ENCODE measurements at places on chromosomes 7 and 10. TPM values are rescaled to one million over a fixed set of nuclear protein-coding genes. Genes with fewer than 3 reads are reported as not detected.

The PDE1C gene
- total RNA-seq: 0.55 TPM

The CPA2 gene
- total RNA-seq: 0.90 TPM

The FAM221A gene
- total RNA-seq: 24.9 TPM

The FOXI2 gene
- total RNA-seq: 1.4 TPM

The LIPJ gene
- not detected for total RNA-seq

The PRKCQ gene
- total RNA-seq: 8.4 TPM

The GNG11 gene
- 1.3 TPM for total RNA-seq

The MPP7 gene
- 7.7 TPM for total RNA-seq

The NAT16 gene
- 0.62 TPM for total RNA-seq

The CPN1 gene
- total RNA-seq: 0.66 TPM

The NEURL1 gene
- 1.2 TPM for total RNA-seq

The OR2A7 gene
- 9.9 TPM for total RNA-seq

DNA sequence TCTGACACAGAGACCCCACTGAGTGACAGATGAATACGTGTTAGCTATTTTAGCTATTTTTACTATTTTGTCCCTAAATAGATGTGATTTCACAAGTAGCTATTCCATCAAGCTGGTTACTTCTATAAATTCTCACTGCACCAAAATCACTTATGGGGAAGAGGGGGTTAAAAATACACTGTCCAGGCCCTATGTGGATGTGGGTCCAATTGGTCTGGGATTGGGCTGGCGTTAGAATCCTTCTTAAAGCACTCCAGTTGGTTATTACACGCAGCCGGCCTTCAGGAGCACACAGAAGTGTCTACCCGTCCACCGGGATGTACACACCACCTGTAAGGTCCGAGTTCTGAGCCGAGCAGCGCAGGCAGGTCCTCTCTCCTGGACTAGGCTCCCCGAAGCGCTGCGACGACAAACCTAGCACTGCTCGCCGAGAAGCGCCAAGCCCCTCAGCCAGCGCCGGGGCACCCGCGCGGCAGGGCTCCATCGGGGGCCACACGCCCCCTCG is 222.3 kb upstream of the MKLN1 start:
- H3K4me3 ChIP-seq: peak overlapping the region; percentile 85
- no peaks in the 10 kb centered on the region for H3K36me3 ChIP-seq
- peak; percentile 37 for DNase-seq
- peak overlapping the region; percentile 60 for H3K27ac ChIP-seq
- peaks cover 12% of the 10 kb centered on the region for H3K27me3 ChIP-seq
- peaks cover 34% of the 10 kb centered on the region for H3K4me1 ChIP-seq

GRCh38 chr10:96511044-96511945 is 2.4 kb downstream of the TLL2 start:
- no peak overlapping the region for H3K27ac ChIP-seq
- no peaks in the 10 kb centered on the region for H3K36me3 ChIP-seq
- DNase-seq: peak; percentile 80
- peak overlapping the region; percentile 77 for H3K4me3 ChIP-seq

- no peak overlapping the region for H3K27ac ChIP-seq
- no peak for DNase-seq
- H3K27me3 ChIP-seq: no peaks in the 10 kb centered on the region
- H3K4me1 ChIP-seq: peaks cover 8% of the 10 kb centered on the region
Measured at GRCh38 chr7:48563334-48563733, 361.0 kb upstream of the CDC14C start.

GRCh38 chr7:77383333-77383740 is 32.8 kb downstream of the GSAP start:
- no peak for DNase-seq
- no peak overlapping the region for H3K27ac ChIP-seq
- peaks cover 13% of the 10 kb centered on the region for H3K4me1 ChIP-seq
- H3K4me3 ChIP-seq: no peak overlapping the region
- no peaks in the 10 kb centered on the region for H3K36me3 ChIP-seq

- H3K4me3 ChIP-seq: no peak overlapping the region
- H3K27me3 ChIP-seq: no peaks in the 10 kb centered on the region
- no peak for DNase-seq
- no peaks in the 10 kb centered on the region for H3K36me3 ChIP-seq
- H3K4me1 ChIP-seq: peaks cover 48% of the 10 kb centered on the region
- H3K27ac ChIP-seq: peak overlapping the region; percentile 79
Measured at GRCh38 chr7:111029141-111029572, 61.8 kb upstream of the LRRN3 start.

GRCh38 chr7:111229916-111230315 is 139.0 kb downstream of the LRRN3 start:
- no peaks in the 10 kb centered on the region for H3K27me3 ChIP-seq
- DNase-seq: no peak
- peaks cover 17% of the 10 kb centered on the region for H3K4me1 ChIP-seq
- no peaks in the 10 kb centered on the region for H3K36me3 ChIP-seq
- no peak overlapping the region for H3K4me3 ChIP-seq
- H3K27ac ChIP-seq: no peak overlapping the region

GRCh38 chr7:81469153-81469868 is 300.5 kb downstream of the HGF start:
- no peak for DNase-seq
- no peaks in the 10 kb centered on the region for H3K36me3 ChIP-seq
- H3K27me3 ChIP-seq: no peaks in the 10 kb centered on the region
- no peaks in the 10 kb centered on the region for H3K4me1 ChIP-seq
- H3K4me3 ChIP-seq: no peak overlapping the region

GRCh38 chr7:148397551-148397950 is 193.0 kb upstream of the C7orf33 start:
- H3K4me1 ChIP-seq: peaks cover 86% of the 10 kb centered on the region
- no peaks in the 10 kb centered on the region for H3K27me3 ChIP-seq
- H3K27ac ChIP-seq: peak overlapping the region; percentile 34
- no peak overlapping the region for H3K4me3 ChIP-seq
- no peak for DNase-seq

GRCh38 chr10:116972131-116972530 is 32.9 kb downstream of the SHTN1 start:
- H3K27me3 ChIP-seq: no peaks in the 10 kb centered on the region
- peaks cover 15% of the 10 kb centered on the region for H3K4me1 ChIP-seq
- no peak overlapping the region for H3K27ac ChIP-seq
- DNase-seq: no peak

DNA sequence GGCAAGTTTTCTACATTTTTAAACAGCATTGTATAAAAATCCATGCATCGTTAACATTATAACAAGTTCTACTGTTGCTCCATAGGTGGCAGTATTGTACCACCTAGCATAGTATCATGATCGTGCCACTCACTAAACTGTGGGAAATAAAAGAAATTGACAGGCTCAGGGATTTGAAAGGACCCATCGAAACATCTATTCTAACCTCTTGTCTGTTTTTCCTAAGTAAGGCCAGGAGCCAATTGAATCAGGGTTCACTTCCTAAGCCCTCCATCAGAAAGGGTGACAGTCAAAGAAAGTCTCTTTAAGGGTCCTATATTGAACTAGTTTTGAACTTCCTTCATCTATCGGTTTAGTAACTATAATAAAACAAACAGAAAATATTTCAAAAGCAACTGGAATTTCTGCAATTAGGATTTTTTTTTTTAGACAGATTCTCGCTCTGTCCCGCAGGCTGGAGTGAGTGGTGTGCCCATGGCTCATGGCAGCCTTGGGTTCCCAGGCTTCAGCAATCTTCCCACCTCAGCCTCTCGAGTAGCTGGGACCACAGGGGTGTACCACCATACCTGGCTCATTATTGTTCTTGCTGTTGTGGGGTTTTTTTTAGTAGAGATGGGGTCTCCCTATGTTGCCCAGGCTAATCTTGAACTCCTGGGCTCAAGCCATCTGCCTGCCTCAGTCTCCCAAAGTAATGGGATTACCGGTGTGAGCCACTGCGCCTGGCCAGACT is 9.4 kb downstream of the HACD1 start:
- H3K36me3 ChIP-seq: peaks cover 3% of the 10 kb centered on the region
- H3K4me3 ChIP-seq: no peak overlapping the region
- no peaks in the 10 kb centered on the region for H3K4me1 ChIP-seq
- no peak overlapping the region for H3K27ac ChIP-seq
- DNase-seq: no peak

DNA sequence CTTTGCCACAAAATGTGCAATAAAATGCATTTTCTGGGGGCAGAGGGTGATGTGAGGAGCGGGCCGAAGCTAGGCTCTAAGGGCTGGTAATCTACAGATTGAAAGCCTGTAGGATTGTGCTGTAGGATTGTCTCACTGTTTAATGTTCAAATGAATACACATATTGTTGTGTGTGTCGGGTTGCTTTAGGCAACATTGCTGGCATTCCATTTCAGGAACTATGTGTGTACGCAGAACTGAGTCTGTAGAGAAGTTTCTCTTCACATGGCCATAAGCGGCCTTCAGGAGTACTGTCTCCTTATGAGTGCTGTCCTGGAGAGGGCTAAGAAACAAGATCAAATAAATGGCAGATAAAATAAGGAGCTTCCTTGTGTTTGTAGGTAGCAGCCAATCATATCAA is 540.2 kb downstream of the GATA3 start:
- DNase-seq: no peak
- H3K4me1 ChIP-seq: 0 out of 2 replicates have a peak, but pooled peaks cover 4% of the 10 kb centered on the region
- H3K27me3 ChIP-seq: no peaks in the 10 kb centered on the region
- H3K36me3 ChIP-seq: no peaks in the 10 kb centered on the region

GRCh38 chr10:69819716-69820506 is 18.2 kb downstream of the COL13A1 start:
- peaks cover 12% of the 10 kb centered on the region for H3K36me3 ChIP-seq
- H3K4me3 ChIP-seq: no peak overlapping the region
- H3K4me1 ChIP-seq: peaks cover 20% of the 10 kb centered on the region
- H3K27me3 ChIP-seq: peaks cover 9% of the 10 kb centered on the region

DNA sequence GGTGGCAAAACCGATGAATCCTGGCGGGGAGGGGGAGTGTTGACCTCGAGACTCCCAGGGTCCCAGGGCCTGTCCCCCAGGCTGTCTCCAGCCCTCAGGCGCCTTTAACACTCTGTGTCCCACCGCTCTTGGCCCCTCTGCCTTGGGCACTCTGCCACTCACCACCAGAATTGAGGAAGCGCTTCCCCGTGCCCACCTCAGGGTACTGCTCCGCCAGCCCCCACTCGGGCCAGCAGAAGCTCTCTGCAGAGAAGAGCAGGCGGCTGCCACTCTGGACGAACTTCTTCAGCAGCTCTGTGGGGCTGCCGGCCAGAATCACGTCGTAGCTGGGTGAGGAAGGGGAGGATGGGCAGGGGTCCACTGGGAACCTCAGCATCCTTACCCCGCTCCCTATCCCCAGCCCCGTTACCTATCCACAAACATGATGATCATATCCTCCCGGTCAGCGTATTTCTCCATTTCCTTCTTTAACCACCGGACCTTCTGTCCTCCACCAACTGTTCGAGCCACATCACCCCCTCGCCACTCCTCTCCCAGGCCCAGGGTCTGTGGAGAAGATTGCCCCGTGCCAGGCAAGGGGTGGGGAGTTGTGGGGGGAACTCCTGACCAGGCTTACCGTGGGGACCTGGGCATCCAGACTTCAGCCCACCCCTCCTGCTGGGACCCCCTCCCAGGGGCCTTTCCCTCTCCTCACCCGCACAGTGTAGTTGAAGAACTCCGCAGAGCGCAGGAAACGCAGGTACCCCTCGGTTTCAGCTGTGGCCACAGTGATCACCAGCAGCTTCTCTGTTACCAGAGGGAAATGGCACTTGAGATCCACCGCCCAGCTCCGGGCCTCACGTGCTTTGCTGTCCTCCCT is 1.2 kb downstream of the PLOD3 start:
- no peaks in the 10 kb centered on the region for H3K36me3 ChIP-seq
- DNase-seq: no peak
- no peak overlapping the region for H3K27ac ChIP-seq

GRCh38 chr10:113583571-113583970 is 30.7 kb downstream of the HABP2 start:
- peaks cover 3% of the 10 kb centered on the region for H3K27me3 ChIP-seq
- H3K27ac ChIP-seq: no peak overlapping the region
- no peaks in the 10 kb centered on the region for H3K36me3 ChIP-seq
- H3K4me1 ChIP-seq: peaks cover 6% of the 10 kb centered on the region
- no peak overlapping the region for H3K4me3 ChIP-seq

- H3K27me3 ChIP-seq: no peaks in the 10 kb centered on the region
- H3K27ac ChIP-seq: no peak overlapping the region
- H3K36me3 ChIP-seq: peaks cover 37% of the 10 kb centered on the region
- DNase-seq: no peak
- peaks cover 30% of the 10 kb centered on the region for H3K4me1 ChIP-seq
Measured at GRCh38 chr10:58661902-58662301, 149.2 kb downstream of the BICC1 start.

- no peaks in the 10 kb centered on the region for H3K27me3 ChIP-seq
- no peaks in the 10 kb centered on the region for H3K4me1 ChIP-seq
- no peak for DNase-seq
- peak overlapping the region; percentile 23 for H3K27ac ChIP-seq
- no peak overlapping the region for H3K4me3 ChIP-seq
Measured at GRCh38 chr7:986766-987751, 4.1 kb downstream of the CYP2W1 start.
